ENCODE measurements at places on chromosomes 1 and 21.

- no peak for DNase-seq
These were observed 141.4 kb upstream of the CXADR start for GRCh38 chr21:17371450-17371849.

DNA sequence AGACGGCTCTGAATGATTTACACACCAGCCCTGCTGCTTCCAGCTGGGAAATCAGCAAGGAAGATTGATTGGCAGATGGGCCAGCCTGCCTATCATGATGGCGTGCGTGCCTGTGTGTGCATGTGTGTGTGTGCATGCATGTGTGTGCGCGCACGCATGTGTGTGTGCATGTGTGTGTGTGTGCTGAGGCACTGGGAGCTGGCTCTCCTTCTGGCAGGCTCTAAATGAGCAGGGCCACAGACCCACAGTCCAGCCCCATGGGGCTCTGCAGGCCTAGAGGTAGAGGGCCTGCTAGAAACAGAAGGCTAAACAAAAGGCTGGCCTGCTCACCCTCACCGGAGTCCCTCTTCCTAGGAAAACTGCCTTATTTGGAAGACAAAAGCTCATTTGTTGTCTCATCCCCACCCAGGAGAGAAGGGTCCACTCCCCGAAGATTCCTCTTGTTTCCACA lies 6.0 kb downstream of the KLHDC8A start:
- DNase-seq: no peak

DNA sequence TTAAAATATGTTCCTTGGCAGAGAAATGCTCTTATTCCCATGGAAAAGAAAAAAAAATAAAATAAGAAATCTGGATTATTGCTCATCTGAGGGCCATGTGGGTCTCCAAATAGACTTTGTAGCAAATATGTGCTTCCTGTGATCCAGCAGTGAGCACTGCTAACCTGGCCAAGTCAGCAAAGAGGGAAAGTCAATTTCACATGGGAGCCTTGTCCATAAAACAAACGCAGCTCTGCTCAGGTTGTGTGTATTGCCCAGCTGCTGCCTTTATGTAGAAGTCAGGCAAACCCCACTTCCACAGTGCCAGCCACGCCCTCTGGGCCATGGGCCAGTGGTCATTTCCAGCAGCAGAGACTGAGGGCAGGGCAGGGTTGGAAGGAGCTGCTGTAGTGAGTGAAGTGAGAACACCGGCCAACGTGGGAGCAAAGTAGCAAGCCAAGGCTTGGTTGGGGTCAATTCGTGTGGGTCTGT lies 174.3 kb downstream of the LYPLAL1 start:
- no peak for DNase-seq

GRCh38 chr1:201645956-201646355 lies 107.0 kb downstream of the NAV1 start:
- no peak for DNase-seq

DNA sequence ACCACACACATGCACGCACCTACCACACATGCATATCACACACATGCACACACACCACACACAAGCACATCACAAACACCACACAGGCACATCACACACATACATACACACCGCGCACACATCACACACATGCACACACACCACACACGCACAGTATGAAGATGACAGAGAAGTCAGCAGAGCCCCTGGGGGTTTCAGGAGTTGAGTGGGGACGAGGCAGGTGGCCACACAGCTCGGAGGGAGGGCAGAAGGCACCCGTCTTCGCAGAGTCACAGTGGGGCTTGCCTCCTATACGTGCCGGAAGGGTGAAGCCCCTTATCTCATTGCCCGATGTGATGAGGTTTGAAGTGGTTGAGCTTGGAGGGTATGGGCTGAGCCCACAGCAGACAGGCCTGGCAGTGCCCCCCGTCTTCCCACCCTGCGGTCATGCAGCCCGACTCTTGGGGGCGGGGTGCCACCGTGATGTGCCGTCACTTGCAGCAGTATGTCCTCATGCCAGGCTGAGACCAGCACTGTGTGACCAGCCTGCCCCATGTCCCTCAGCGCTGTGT lies 9.9 kb downstream of the PDE9A start:
- no peak for DNase-seq

GRCh38 chr1:81672766-81673165 lies 128.0 kb upstream of the ADGRL2 start:
- no peak for DNase-seq

- DNase-seq: no peak
These were observed 933 bp downstream of the C1orf35 start for GRCh38 chr1:228101994-228102790.

DNA sequence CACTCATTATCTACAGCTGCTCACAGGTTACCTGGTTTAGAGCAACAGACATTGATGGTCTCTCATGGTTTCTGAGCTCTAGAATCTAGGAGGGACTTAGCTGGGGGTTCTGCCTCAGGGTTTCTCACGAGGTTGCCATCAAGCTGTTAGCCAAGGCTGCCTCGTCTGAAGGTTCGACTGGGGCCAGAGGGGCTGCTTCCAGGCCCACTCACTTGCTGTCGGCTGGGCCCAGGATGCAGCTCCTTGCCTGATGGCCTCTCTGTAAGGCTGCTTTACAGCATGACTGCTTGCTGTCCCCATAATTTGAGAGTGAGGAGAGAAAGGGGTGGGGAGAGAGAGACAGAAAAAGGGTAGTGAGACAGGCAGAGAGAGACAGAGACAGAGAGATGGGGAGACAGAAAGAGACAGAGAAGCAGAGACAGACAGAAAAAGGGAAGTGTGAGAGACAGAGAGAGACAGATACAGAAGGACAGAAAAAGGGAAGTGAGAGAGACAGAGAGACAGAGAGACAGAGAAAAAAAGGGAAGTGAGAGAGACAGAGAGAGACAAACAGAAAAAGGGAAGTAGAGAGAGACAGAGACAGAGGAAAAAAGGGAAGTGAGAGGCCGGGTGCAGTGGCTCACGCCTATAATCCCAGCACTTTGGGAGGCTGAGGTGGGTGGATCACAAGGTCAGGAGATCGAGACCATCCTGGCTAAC lies 106.8 kb upstream of the C1orf174 start:
- DNase-seq: no peak

GRCh38 chr1:74549932-74550331 lies 37.5 kb upstream of the LRRC53 start:
- DNase-seq: no peak

DNA sequence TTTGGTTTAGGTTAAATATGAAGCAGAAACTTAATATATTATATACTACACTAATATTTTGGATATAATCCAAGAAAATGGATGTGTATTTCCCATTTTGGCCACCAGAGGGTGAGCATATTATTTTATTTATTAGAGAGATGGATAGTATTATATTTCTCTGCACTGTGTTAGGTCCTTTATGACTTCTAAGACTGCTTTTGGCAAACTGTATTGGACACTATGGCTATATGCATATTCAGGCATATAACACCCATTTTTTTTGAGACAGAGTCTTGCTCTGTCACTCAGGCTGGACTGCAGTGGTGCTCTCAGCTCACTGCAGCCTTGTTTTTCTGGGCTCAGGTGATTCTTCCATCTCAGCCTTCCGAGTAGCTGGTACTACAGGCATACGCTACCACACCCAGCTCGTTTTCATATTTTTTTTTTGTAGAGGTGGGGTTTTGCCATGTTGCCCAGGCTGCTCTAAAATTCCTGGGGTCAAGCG lies 17.8 kb upstream of the PGM1 start:
- no peak for DNase-seq

DNA sequence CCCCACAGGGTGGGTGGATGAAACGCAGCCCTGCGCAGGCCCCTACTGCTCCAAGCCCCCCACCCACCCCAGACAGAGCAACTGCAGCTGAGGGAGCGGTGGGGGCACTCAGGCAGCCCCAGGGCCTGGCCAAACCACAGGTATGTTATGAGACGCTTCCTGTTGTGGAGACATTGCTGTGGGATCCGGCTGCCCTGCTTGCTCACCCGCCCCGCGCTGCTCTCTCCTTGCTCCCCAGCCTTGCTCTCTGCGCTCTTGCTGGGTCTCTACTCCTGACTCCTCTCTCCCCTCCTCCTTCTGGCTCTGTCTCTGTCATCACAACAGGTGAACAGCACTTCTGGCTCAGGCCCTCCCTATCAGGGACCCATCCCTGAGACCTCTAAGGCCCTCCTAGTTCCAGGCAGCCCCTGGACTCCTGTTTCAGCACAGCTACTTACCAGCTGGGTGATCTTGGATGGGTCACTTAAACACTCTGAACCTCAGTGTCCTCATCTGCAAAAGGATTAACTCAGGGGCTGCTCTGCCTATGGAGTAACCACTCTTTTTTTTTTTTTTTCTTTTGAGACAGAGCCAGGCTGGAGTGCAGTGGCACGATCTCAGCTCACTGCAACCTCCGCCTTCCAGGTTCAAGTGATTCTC lies 15.9 kb downstream of the COL8A2 start:
- no peak for DNase-seq

- DNase-seq: no peak
These were observed 12.0 kb upstream of the GPR153 start for GRCh38 chr1:6272868-6273267.

- DNase-seq: no peak
These were observed 142.6 kb downstream of the AJAP1 start for GRCh38 chr1:4797016-4797410.

GRCh38 chr1:22275626-22276395 lies 132.9 kb upstream of the WNT4 start:
- no peak for DNase-seq

DNA sequence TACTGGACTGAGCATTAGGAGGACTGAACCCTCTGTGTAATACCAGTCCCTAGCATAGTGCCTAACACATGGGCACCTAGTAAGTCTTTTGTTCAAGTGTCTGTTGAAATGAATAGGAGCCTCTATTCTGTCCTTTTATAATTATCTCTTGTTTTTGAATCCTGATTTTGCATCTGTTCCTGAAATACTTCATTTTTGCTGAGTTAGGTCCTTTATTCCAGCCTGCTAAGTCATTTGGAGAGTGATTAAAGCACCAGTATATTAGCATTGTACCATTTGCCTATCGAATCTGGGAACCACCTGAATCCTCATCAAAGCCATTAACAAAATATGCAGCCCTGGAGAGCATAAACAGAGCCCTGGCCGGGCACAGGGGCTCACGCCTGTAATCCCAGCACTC lies 32.3 kb downstream of the YARS1 start:
- no peak for DNase-seq

- DNase-seq: no peak
These were observed 24.2 kb downstream of the CEP170 start for GRCh38 chr1:243230914-243231313.

- no peak for DNase-seq
These were observed 142.0 kb upstream of the CD34 start for GRCh38 chr1:208052926-208053407.

DNA sequence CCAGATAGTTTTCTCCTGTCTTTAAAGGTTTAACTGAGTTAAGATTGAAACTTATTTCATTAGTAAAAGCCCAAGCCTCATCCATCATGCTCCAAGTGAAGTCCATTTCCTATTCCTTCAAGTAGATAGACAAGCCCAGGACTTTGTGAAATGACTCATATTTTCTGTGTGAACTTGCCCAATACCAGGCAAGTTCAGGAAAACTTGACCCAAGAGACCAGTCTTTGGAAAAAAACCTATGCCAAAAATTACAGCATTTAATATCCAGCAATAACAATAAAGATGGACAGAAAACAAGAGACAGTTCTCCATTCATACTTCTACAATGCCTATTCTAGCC lies 405 bp upstream of the RAB29 start:
- DNase-seq: no peak

GRCh38 chr21:21200103-21200938 lies 202.1 kb downstream of the NCAM2 start:
- DNase-seq: no peak

Data from stimulated activated CD8-positive, alpha-beta memory T cell treated with anti-CD3 and anti-CD28 coated beads, Interleukin-4, amount 100 ng/mL, for 1 hour (primary cell).